Fibroblast of the aortic adventitia (primary cell): ENCODE measurements at places on chromosomes 1 and 21.

DNA sequence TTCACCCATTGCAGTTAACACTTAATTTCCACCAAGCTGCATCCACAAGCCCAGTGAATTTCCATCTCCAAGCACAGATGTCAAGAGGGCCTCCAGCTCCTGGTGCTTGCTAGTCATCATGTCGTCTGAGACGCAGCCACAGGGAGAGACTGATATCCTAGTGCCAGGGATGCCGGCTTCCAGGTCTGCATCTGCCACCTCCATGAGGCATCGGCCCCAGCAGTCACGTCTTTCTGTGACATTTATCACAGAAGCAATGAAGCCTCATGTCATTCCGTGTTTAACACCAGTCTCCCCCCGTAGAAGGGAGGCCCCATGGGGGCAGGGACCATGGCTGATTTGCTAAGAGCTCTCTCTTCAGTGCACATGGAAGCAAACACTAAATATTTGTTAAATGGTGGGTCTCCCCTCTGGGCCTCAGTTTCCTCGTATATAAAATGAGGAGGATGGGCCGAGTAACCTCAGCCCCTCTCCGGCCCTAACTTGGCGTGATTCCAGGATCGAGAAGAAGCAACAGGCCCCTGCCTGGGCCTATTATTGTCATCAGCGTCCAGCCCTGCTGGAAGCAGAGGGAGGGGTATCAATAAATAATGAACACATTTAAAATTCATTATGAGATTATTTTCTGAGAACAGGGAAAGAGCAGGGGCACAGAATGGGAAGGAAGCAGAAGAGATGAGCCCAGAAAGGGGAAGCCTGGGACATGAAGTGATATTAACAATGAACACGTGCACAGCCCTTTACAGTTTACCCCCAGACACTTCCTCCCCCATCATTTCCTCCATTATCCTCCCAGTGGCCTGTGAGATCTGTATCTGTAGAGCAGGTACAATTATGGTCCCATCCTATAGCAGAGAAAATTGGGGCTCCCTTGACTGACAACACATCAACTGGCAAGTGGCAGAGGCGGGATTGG is 837 bp upstream of the C1QB start:
- DNase-seq = no peak

- DNase-seq = peak; percentile 20
These were observed 750 bp downstream of the NECAP2 start for GRCh38 chr1:16441282-16441665.

DNA sequence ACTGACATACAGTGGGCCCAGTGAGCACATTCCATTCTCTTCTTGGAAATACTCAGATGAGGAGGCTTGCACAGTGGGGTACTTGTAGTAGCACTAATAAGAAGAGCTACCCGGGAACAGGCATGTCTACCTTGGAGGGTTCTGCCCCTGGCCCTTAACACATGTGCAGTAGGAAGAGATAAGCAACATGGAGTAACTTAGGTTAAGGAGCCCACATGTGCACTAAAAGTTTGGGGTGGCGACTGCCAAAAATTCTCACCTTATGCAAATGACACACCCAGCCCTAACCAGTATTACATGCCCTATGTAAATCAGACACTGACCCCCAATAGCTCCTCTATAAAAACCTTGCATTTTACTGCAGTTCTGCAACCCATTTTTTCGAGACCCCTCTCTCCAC is 1313.3 kb downstream of the KCNT2 start:
- DNase-seq = no peak

GRCh38 chr21:37904856-37905255 is 11.4 kb downstream of the KCNJ6 start:
- DNase-seq = no peak

GRCh38 chr1:200512191-200512590 is 102.4 kb upstream of the ZNF281 start:
- DNase-seq = peak; percentile 89

DNA sequence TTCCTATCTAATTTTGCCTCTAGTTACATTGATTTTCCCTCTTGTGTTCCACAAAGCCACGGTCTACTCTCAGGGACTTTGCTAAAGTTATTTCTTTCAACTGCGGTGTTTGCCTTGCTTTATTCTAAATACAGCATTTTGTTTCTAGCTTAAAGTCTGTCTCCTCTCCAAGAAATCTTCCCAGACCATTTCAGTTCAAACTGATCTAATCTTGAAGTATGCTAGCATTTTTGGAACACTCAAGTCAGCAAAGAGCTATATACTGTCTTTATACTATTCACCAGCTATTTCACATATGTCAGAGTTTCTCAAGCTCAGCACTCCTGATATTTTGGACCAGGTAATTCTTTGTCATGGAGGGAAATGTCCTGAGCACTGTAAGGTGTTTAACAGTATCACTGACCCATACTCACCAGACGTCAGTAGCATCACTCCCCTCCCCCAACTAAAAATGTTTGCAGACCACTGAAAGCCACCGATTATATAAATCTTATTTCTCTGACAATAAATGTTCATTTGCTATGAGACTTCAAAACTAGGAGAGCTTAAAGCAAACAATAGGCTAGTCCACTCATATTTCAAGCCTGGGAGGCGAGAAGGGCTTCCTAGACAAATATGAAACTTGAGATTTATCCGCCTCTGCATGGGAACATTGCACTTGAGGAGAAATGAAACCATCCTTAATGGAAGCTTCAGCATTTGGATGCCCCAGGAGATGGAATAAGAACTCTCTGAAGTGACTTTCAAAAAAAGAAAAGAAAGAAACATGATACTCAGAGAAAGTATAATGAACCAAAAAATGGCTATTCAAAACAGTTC is 81.1 kb downstream of the KIAA0319L start:
- no peak for DNase-seq
